ENCODE measurements at places on chromosomes 3 and 15.

GRCh38 chr15:31346367-31347066 is 19.9 kb downstream of the KLF13 start:
- no peak for DNase-seq

DNA sequence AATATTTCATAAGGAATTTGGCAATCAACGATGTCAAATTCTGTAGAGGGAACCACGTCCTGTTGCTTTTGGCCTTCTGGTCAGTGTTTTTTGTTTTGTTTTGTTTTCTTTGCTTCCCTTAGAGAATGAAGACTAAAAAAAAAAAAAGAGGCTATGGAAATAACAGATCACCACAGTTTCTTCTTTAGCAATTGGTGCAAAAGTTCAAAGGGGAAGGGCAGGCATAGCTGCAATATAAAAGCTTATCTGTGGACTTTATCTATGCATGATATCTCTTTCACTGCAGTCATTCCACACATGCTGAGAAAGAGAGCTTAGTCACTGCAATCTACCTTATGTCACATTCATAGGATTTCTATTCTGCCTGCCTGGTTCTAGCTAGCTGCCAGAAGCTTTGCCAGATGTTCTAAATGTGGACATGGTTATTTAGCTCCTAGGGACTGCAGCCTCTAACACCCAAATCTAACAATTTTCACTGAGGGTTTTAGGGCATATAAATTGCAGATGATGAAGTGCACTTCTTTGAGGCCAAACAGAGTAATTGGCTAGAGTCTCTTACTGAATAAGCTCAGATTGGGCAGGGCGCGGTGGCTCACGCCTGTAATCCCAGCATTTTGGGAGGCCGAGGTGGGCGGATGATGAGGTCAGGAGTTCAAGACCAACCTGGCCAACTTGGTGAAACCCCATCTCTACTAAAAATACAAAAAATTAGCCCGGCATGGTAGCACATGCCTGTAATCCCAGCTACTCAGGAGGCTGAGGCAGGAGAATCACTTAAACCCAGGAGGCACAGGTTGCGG is 637.2 kb downstream of the NTRK3 start:
- DNase-seq, result no peak

DNA sequence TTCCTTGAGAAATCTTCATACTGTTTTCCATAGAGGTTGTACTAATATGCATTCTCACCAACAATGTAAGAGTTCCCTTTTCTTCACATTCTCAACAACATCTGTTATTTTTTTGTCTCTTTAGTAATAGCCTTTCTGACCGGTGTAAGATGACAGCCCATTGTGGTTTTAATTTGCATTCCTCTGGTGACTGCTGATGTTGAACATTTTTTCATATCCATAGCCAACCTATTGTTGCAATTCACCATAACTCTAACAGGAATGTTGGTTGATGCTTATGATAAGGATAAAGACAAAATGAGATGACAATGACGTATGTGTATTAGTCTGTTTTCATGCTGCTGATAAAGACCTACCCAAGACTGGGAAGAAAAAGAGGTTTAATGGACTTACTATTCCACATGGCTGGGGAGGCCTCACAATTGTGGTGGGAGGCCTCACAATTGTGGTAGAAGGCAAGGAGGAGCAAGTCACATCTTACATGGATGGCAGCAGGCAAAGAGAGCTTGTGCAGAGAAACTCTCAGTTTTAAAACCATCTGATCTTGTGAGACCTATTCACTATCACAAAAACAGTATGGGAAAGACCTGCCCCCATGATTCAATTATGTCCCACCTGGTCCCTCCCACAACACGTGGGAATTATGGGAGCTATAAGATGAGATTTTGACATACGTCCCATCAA is 37.6 kb upstream of the RHCG start:
- no peak for DNase-seq

DNA sequence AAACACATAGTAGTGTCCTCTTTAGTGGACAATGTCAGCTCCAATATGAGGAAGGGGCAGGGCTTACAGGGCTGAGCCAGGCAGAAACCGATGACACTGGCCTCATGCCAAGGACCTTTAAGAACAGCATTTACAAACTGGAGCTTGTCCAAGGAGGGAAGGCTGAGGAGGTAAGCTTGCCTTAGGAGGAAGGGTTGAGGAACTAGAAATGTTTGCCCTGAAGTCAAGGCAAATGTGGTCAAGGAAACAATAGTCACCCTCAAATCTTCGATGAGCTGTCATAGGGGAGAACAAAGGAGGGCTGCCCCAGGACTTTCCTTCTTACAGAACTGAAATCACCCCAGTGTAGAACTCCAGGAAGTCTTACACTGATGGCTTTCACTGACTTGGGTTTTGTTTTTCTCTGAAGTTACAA is 136.4 kb downstream of the LIPC start:
- DNase-seq, result no peak

GRCh38 chr3:115658032-115658336 is 34.7 kb downstream of the GAP43 start:
- DNase-seq, result no peak

DNA sequence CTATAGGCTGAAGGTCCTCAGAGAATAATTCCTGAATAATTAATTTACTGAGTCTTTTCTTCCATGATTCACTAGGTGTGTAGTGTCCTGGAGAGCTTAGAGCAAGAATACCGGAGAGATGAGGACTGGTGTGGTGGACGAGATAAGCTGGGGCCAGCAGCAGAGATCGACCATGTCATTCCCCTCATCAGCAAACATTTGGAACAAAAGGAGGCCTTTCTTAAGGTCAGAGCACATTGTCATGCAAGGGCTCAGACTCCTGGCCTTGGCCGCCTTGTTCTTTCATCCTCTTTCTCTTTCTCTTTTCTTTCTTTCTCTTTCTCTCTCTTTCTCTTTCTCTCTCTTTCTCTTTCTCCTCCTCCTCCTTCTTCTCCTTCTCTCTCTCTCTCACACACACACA is 291.4 kb upstream of the UMPS start:
- DNase-seq, result peak; percentile 9

GRCh38 chr3:64266065-64266931 is 41.0 kb upstream of the PRICKLE2 start:
- no peak for DNase-seq

DNA sequence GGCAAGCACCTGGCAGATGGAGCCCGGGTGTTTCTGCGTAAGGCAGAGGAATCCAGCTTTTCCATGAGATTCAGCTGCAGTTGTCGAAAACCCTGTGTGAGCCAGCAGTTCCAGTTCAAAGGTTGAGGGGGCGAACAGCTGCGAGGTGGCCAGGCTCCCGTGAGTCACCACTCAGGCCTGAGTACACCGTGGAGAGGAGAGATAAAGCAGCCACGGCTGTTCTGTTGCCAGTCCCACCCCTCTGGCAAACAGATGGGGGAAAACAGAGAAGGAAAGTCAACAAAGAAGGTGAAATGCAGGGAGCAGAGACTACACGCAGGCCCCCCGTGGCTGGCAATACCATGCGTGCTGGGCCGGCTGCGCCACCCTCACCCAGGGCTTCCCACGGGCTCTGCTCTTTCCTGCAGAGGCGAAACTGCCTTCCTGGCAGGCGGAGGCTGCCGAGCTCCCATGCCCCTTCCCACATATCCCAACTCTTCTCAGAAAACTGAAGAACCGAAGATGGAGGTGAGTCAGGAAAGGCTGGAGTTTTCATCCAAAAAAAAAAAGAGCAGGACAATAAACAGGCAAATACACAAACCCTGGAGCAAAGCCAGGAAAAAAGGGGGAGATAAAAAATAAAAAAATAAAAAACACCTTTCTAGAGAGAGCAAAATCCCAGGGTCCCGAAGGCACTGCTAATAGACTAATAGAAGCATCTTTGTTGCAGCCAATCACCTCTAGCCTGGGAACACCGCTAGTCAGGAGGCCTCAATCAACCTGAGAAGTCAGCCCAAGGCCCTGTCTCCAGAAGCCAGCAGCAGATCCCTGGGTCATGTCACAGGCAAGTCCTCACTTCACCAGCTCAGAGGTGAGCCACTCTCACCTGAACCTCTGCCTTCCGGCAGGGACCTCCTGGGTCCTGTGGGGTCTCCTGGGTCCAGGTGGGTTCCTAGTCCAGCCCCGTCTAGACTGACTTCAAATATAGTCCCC is 37.7 kb downstream of the FAM174B start:
- DNase-seq, result peak; percentile 31

DNA sequence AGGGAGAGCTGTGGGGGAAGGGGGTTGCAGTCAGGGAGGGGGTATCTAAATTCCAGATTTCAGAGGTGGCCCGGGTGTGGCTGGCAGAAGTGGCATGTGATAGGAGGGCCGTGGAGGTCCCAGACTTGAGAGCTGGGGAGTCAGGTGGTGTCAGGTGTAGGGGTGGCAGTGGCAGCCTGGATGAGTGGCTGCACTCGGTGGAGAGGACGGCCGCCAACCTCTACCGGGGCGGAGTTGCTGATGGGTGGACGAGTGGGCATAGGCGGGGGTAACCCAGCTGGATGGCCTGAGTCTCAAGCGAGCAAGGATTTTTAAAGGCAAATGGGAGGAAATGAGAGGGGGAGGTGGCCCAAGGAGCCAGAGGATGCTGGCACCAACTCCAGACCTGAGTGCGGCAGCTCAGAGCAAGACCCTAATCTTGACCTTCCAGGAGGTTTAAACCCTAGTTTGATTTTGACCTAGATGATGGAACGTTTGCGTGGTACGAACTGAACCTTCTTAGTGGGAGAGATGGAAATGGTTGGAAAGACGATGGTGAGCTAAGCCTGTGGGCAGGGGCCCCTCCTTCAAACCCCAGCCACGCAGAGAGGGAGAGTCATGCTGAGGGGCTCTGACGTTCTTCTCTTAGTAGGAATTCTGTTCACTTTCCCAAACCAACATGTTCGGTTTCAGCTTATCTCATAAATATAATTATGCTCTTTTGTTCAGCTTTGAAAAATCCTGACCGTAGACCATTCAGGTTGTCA is 8.0 kb downstream of the TRAK1 start:
- DNase-seq, result no peak

DNA sequence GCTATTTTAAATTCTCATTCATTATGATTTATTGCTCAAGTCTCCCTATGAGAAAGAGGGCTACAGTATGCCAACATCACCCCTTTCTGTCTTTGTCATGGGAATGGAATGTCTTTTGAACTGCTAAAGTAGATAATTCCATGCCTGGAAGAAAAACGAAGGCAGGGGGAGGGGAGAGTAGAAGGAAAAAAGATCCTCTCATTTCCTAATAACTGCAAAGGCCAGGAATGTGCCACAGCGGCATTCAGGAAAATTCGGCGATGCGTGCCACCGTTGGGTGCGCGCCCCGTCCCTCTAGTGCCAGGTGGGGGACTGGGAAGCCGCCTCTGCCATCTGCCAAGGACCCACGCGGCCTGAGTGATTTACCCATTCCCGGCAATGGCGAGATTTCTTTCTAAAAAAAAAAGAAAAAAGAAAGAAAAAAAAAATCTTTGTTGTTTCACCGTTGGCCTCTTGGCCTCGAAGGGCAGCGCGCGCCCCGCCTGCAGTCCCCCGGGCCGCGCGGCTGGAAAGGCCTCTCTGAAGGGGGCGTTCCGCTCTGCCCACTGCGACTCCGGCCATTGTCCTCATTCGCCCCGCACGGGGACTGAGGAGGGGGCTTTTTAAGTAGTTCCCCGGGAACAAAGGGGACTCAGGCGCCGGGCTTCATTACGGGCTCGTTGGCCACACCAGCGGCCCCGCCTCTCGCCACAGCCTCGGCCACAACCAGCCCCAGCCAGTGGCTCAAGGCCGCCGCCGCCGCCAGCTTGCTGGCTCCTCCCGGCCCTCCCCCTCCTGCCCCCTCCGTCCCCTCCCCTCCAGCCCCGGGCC is 54.5 kb downstream of the CPN2 start:
- peak; percentile 98 for DNase-seq

GRCh38 chr3:54232618-54233017 is 110.3 kb downstream of the CACNA2D3 start:
- no peak for DNase-seq

DNA sequence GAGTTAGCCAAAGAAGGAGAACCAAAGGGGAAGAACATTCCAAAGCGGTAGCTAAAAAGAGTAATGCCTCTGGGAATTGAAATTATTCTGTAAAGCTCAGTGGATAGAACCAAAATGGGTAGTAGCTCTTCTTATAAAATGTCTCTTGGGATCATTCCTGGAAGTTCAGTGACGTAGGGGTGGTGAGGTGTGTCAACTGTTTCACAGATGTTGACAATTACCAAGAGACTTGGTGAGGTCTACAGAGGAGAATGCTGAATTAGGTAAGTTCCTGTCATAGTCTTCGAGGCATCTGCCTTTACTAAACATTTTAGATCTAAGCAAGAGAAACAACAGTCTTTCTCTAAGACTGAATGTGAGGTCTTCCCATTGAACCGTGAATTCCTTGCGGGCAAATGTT is 67.8 kb downstream of the TPRG1 start:
- DNase-seq, result no peak

- DNase-seq, result no peak
Measured at GRCh38 chr3:58697561-58697960, 31.0 kb upstream of the FAM3D start.
